ENCODE measurements at places on chromosomes 4 and X.

GRCh38 chrX:22397566-22397965 lies 124.9 kb downstream of the CBLL2 start:
- no peak for DNase-seq

GRCh38 chr4:159110961-159111360 lies 8.1 kb downstream of the RAPGEF2 start:
- no peak for DNase-seq

GRCh38 chr4:74640111-74640903 lies 154.0 kb downstream of the BTC start:
- DNase-seq = no peak

DNA sequence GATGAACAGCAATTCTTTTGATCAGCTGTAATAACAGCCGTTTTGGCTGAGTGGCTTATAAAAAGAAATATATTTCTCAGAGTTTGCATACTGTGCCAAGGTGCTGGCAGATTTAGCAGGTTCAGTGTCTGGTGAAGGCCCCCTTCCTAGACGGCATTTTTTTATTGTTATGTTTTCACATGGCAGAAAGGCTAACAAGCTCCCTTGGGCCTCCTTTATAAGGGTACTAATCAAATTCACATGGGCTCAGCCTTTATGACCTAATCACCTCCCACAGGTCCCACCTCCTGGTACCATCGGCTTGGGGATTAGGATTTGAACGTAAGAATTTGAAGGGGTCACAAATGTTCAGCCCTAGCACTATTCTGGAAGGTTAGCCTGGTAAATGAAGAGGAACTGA lies 431.9 kb downstream of the SPOCK3 start:
- DNase-seq = no peak

- no peak for DNase-seq
Observed at GRCh38 chr4:52096048-52096447, 44.9 kb downstream of the SPATA18 start.

DNA sequence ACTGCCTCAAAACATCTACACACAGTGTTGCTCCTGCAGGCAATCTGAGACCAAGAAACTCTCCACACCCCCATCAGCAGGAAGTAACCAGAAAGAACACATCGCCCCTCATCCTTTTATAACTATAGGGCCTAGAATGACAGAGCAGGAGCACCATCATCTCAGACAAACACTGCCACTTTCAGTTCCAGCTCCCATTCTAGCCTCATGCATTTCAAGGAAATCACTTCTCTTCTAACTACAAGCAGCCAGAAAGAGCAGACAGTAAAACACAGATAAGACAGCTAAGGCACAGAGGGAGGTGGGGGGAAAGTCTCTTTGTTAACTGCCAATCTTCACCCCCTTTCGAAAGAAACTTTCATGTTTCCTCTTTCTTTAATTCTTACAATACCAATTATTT lies 102.6 kb upstream of the TENT5D start:
- DNase-seq = no peak

GRCh38 chr4:140330311-140330900 lies 43.0 kb upstream of the SCOC start:
- DNase-seq = no peak

DNA sequence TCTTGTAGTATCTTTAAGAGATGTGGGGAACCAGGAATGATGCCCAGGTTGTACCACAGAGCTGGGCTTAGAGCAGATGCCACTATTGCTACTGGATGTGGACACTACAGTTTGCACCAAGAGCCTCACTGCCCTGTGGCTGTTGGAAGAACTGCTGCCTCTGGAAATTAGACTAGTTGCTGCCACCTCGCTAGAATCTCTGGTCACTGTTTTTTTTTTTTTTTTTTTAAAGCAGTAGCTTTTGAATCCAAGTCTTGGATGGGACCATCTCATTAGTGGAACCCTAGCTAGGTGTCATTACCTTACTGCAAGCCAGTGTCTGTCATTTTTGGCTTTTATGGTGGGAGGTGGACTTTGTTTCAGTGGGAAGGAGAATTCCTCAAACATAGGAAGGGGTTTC lies 105.5 kb downstream of the ARHGAP10 start:
- no peak for DNase-seq

- DNase-seq = peak; percentile 70
Observed at GRCh38 chr4:110196871-110197528, 1.4 kb downstream of the ELOVL6 start.

GRCh38 chr4:98151145-98151924 lies 8.1 kb upstream of the STPG2 start:
- DNase-seq = no peak

DNA sequence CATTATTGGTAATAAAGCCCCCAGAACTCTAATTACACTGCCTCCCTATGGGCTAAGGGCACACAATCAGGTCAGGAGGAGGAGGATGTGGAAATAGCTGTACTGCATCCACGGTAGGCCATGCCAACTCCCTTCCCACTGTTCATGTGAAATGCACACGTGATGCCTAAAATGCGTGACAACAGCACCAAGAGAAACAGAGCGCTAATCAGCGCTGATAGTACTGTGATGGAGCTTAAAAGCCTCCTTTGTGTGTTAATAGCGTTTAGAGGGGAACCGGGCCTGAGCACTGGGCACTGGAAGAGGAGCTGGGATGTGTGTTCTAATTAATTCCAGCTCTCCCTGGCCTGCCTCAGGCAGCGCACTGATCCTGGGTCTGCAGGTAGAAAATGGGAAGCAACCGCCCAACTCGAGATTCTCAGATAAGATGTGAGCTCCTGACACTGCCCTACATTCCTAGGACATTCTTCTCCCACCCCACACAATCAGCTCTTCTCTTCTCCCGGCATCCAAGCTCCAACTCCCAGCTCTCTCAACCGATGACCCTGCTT lies 12.9 kb downstream of the DCTD start:
- no peak for DNase-seq

GRCh38 chr4:169128902-169129301 lies 118.8 kb upstream of the CBR4 start:
- DNase-seq = no peak

DNA sequence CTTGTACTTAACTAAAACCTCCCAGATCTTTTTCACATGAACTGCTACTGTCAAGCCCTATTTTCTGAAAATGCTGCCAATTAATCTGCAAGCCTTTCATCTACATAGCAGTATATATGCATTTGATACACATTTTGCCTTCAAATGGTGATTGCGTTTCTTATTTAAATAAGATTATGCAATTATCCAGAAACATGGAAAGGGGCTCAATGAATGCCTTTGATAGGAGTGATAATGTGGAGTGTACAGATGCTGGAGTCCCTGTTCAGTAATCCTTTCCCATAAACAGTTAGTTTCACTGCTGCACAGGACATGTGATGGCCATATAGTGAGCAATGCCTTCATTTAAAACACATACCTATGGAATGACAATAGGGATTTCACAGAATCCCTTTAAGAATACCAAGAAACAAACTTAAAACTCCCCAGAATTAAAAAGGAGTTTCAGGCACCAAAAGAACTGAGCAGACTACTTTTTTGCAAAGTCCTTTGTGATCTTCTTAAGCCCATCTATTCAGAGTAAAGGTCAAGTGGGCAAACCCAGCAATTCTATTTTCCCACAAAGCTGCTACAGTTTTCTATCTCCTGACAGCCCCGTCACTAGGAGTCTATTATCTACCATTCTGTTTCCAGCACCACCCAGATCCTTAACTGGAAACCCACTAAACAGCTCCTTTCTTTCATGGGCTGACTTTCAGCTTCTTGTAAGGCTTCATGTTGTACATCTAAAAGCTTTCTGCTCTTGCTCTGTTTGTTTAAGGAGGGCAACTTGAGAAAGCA lies 120.3 kb downstream of the UNC5C start:
- no peak for DNase-seq

- DNase-seq = no peak
Observed at GRCh38 chr4:56197387-56197786, 189.9 kb downstream of the AASDH start.

Measured in activated T-cell treated with anti-CD3 and anti-CD28 coated beads, Interleukin-2, amount 50 U/mL, for 72 hours (primary cell).